Endothelial cell (in vitro differentiated cells): ENCODE measurements at places on chromosomes 7 and 10. TPM values are rescaled to one million over a fixed set of nuclear protein-coding genes. Genes with fewer than 3 reads are reported as not detected.

The PNLIP gene
- not detected for total RNA-seq

The ZNF117 gene
- 42.0 TPM for total RNA-seq

The DNAJC1 gene
- 32.0 TPM for total RNA-seq

DNA sequence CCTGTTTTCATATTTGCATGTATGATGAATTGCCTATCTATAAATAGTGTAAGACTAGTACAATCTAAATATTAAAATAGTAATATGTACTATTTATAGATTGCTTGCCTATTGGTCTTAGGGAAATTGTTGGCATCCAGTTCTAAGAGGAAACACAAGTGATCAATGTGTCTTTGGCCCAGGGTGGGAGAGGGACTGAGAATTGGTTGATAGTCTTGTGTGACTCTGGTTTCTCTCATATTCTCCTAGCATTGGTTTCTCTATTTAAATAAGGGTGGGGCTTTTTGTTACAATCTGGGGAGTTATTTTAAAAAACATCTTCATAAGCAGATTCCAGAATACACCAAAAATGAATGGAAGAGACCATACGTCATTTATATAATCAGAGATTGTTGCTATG is 250.1 kb downstream of the EXOC4 start:
- no peak for DNase-seq

DNA sequence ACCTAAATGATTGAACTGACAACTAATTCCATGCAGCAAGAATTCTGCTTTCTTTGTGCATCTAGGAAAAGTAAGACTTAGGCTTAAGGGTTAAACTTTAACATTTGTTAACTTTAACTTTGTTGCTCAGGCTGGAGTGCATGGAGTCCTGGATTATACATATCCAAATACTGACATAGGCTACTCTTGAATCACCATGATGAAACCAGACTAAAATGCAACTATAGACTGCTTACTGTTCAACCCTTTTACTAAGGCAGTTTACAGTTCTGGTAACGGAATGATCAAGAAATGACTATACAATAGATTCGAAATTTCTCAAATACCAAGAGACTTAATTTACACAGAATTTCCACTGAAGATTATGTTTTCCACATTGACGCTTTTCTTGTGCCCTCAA is 52.0 kb downstream of the PUS7 start:
- no peak for DNase-seq

DNA sequence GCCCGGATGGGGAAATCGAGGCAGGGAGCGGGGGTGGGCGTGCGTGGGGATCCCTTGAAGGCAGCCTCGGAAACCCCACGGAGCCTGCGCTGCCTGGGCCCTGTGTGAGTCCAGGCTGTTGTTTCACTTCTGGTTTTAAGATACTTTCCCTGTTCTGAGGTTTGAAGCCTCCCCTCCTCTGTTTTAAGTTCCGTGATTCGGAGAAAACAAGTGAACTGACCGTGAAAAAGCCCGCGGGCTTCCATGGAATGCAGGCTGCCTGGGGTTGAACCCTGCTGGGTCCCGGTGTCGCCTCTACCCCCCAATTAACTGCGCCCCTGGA is 401 bp downstream of the LRRC27 start:
- DNase-seq: no peak

GRCh38 chr10:126243971-126244370 is 144.3 kb downstream of the ADAM12 start:
- DNase-seq: no peak

DNA sequence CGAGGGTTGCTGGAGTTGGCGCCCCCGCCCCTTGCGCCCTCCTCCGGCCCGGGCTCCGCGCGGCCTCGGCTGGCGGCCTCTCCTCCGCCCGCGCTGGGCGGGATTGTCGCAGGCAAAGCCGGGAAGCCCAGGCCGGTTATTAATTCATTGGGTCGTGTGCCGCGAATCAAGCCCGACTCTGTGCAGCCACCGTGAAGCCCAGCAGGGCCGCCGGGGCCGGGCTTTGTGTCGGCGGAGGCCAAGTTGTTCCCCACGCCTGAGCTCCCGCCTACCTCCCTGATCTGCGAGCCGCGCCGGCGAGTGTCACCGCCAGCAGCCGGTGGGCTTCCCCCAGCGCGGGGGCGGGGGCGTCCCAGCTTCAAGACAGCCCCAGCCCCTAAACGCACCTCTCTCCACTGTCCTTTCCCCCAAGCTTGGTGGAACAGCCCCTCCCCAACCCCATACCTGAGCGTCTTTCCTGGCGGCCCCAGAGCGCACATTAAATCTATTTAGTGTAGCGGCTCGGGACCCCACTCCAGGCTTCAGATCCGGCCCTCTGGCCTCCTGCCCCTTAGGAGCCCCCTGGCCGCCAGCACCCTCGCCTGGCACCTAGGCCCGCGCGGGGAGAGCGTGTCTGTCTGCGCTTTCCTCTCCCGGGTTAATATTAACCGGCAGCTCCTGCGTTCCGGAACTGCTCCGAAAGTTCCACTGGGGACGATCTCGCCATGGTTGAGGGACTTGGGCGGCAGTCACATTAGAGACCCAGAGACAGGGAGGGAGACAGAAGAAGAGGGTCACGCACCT is 3.5 kb downstream of the SHH start:
- peak; percentile 47 for DNase-seq

DNA sequence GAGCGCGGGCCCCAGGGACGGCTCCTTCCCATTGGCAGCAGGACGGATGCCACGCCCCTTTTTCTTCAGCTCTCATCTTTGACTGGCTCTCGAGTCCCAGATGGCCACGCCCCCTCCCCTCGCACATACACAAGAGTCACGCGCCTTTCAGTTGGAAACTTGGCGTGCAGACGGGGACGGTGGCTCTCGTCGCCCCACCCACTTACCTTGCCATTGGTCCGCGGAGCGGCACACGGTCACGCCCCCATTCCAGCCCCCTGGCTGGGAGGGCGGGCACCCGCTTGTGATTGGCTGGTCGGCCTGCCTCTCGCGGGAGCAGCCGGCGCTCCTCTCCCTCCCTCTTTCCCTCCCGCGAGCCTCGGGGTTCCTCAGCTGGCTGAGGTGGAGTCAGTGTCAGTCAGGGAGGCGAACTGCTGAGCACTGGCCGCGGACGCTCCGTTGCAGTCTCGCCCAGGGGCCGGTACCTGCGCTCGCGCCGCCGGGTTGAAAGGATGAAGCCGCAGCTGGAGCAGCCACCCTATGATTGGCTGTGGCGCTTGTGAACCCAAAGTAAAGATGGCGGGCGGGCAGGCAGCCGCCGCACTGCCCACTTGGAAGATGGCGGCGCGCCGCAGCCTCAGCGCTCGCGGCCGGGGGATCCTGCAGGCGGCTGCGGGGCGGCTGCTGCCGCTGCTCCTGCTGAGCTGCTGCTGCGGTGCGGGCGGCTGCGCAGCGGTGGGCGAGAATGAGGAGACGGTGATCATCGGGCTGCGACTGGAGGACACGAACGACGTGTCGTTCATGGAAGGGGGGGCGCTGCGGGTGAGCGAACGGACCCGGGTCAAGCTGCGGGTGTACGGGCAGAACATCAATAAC is at the start of gene CNNM2:
TSS of gene CNNM2 (plus strand) at position 333 of the 855 bp plus-strand sequence. CDS start at position 520, 187 bp downstream.
- peak; percentile 98 for DNase-seq

GRCh38 chr10:114577133-114577532 is 80.9 kb downstream of the ABLIM1 start:
- DNase-seq: no peak

- DNase-seq: no peak
Measured at GRCh38 chr10:86365346-86366032, 1.1 kb downstream of the GRID1 start.
